ENCODE measurements at places on chromosomes 11 and 22. TPM values are rescaled to one million over a fixed set of nuclear protein-coding genes. Genes with fewer than 3 reads are reported as not detected.

Gene MS4A7
- total RNA-seq = not detected

Gene SF1
- total RNA-seq = 166 TPM

Gene PIK3IP1
- 1.4 TPM for total RNA-seq

Gene BRSK2
- total RNA-seq = 7.7 TPM

Gene TRIM49
- total RNA-seq = not detected

Gene PAMR1
- total RNA-seq = not detected

Gene OR4C46
- total RNA-seq = not detected

Gene OR8G1
- not detected for total RNA-seq

Gene C11orf86
- total RNA-seq = 57.8 TPM

Gene F2
- total RNA-seq = 2.1 TPM

Gene ZDHHC13
- total RNA-seq = 17.6 TPM

Gene MN1
- 3.0 TPM for total RNA-seq

Gene TCN1
- total RNA-seq = 0.57 TPM

Measured in A549 treated with CpdA at 1 μM for 4 hours (cell line).